ENCODE measurements at places on chromosomes 3 and 15.

DNA sequence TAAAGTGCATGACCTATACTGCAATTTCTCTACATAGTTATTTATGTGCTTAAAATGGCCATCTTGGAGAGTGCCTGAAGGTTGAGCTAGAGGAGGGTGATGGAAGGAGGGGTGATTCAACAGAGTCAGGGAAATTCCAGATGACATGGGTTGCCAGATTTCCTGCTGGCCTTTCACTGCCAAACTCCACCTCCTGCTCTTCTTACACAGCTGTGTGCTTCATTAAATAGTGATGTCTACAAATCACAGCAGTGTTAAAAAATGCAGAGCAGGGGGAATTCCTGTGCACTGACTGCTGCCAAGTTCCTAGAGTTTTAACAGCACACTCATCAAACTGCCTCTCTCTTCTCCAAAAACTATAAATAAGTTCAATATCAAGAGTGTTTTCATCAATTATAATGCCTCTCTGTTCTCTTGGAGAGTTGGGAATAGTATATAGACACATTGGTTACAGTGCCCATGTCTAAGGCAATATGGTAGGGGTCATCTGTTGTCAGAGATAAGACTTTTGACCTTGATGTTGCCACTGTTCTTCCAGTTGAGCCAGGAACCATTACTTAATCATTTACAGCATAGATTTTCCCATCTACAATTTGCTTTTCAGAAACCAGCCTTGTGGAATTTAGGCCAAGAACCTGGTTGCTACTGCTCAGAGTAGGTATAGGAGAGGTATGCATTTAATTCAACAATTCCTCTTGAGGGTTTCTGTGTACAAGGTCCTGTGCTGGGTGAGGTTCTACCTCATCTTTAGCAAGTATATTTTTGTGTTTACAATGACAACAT is 79.6 kb downstream of the TP63 start:
- no peak for DNase-seq

DNA sequence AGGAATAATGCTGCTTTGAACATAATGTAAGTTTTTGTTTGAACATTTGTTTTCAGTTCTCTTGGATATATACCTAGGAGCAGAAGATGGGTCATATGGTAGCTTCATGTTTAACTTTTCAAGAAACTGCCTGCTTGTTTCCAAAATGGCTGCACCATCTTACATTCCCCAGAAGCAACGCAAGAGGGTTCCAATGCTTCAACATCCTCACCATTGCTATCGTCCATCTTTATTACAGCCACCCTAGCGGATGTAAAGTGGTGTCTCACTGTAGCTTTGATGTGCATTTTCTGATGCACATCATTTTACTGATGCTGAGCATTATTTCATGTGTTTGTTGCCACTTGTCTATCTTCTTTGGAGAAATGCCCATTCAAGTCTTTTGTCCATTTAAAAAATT is 46.4 kb upstream of the GATA2 start:
- DNase-seq, result no peak

GRCh38 chr3:86969500-86970189 is 21.3 kb downstream of the VGLL3 start:
- DNase-seq, result no peak

DNA sequence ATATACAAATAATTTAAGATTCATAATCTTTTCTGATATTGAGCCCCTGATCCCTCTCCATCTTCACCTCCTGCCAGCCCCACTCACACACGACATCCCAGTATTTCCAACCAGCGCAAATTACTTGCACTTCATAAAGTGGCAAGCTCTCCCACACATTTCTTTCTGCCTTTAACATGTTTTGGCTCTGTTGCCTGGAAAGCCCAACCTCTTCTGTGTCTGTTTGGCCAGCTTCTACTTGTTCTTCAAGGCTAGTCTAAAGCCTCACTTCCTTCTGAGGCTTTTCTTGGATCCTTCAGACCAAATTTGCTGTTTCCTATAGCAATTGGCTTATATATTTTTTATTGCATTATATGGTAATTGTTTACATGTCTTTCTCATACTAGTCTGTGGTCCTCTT is 5.1 kb upstream of the TM6SF1 start:
- DNase-seq, result no peak

GRCh38 chr3:126252373-126252772 is 72.0 kb upstream of the ALDH1L1 start:
- DNase-seq, result no peak

DNA sequence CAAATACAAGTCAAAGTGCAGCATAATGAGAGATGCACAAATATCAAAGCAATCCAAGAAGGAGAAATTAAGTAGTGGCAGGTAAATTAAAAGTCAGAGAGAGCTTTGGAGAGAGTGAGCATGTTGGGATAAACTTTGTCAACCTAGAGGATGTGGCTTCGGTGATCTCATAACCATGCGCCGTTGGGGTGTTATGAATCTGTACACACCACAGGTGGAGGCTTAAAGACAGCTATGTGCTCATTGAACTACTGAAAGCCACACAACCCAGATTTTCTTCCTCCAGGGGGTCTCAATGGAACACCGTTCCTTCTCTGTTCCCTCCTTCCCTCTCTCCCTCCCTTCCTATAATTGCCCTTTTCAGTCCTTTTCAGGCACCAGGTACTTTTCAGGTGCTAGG is 52.0 kb downstream of the SUCNR1 start:
- DNase-seq, result no peak

DNA sequence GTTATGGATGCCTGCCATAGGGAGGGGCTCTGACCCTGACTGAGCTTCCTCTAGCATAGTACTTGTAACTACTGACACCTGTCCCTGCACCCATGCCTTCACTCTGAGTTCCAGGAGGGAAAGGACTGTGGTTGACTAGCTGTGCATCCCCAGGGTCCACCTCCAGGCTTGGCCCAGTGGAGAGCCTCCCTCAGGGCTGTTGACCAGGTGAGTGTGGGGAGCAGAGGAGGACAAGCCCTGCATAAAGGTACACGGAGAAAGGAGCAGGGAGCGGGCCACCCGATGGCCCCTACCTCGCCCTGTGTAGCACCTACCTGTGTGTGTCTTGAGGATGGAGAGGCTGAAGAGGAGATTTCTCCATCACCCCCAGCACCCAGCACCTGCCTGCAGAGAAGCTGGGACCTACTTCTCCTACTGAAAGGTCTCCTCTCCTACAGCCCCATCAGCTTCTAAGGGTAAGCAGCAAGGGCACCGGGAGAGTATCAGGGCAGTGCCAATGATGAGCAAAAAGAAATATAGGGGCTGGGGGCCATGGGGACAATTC is 6.7 kb upstream of the LTF start:
- DNase-seq, result no peak

All from NCI-H1417 treated with DMSO at 0.1 percent for 48 hours (cell line).